ENCODE measurements at places on chromosomes 1 and 21.

GRCh38 chr21:44535963-44536362 lies 4.0 kb downstream of the KRTAP10-1 start:
- peak; percentile 65 for DNase-seq

GRCh38 chr1:36177589-36178431 lies 21.9 kb downstream of the MAP7D1 start:
- peak; percentile 80 for DNase-seq

DNA sequence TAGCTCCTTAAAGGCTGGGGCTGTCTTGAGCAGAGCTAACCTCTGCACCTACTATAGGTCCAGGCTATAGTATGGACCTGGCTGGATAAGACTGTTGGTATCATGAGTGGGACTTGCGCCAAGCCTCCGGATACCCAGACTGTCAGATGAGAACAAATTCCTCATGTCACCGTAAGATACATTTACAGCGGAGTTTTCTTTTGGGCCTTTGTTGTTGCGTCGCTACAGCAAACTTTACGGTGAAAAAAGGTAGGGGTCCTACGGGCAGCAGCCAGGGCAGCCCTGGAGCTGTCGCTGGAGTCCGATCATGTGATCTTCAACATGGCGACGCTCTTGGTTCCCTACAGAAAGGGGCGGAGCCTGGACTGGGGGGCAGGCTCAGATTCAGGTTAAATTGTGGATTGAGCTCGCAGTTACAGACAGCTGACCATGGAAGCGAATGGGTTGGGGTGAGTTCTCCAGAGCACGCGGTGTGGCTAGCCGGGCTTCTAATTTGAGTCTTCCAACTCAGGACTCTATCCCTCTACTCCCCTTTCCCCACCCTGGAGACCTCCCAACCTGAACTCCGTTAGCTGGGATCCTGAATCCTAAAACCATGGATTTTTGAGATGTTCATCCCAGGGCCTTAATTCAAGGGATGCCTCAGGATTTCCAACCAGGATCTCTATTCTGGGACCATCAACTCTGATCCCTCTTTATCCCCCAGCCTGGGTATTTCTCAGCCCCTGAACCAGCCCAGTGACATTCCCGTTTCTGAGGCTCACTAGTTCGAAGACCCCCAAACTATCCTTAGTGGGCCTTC lies at the start of gene UROD:
Gene UROD (plus strand): TSS at position 418 of the 802 bp plus-strand sequence. CDS start 12 bp downstream, at position 430.
- DNase-seq, result peak; percentile 92

DNA sequence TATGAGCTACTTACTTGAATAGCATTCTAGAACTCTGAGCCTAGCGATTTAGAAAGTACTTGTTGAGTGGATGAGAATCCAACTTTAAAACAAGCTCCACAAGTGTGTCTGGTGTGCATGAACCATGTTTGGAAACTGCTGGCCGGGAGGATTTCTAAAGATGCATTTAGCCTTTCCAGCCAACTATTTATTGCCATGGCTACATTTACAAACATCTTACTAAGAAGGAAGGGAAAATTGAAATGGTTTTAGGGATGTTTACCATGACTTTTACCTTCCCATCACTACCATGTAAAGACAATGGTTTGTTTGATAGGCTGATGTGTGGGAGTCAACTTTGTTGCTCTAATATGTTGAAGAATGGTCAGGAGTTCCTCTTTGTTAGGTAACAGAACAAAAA lies 37.7 kb upstream of the ARHGAP29 start:
- DNase-seq, result no peak

GRCh38 chr1:13832100-13832499 lies 132.1 kb downstream of the PRDM2 start:
- DNase-seq, result no peak

DNA sequence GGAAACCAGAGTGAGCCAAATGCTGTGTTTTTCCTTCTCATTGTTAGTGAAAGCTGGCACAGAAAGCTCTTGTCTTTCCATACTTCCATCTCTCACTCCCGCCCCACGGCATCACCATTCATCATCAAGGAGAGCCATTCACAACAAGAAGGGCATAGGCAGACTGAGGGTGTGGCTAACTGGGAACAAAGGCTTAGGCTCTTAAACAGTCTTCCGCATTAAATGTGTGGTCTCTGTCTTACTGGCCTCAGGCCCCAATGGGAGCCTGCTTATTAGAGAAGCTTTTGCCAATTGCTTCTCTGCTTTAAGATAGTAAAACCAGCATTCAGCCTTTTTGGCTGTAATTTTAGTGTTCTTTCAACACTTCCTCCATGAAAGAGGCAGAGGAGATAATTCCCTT lies 51.4 kb downstream of the TNFSF18 start:
- DNase-seq, result no peak

GRCh38 chr1:40711465-40712404 lies 20.2 kb downstream of the NFYC start:
- DNase-seq, result no peak
